ENCODE measurements at places on chromosomes 1 and 21. TPM values are rescaled to one million over a fixed set of nuclear protein-coding genes. Genes with fewer than 3 reads are reported as not detected.

TCHH gene
- 0.19 TPM for total RNA-seq

AGT gene
- total RNA-seq: 0.21 TPM

PCAT6 gene
- 1.2 TPM for total RNA-seq

DNA sequence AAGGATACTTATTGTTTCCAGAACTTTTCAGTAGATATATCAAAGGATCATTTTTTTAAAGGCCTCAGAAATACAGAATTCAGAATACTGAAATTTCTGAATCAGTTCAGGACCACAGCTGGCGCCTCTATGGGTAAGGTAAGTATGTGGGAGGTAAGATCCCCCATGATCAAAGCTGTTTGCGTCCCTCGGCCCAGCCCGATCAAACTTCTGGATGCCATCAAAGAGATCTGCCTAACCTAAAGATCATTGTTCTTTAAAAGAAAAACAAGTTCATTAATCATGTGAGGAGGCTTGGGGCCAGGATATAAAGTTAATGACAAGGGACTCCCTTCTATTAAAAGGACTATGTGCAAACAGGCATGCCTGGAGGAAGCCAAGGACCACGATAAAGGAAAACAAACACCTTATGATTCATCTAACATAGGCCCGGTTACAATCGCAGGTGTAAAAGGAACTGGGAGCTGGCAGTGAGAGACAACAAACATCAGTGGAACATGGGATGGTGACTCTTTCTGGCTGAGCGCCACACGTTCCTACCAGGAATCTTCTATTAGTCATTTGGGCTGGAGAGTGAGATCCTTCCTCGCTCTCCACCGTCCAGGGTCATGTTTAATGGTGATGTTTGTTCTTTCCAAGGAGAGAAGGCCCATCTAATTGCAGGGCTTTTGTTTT lies 2.8 kb upstream of the BACE2 start:
- DNase-seq: no peak

- no peak for DNase-seq
Observed at GRCh38 chr1:231940116-231940515, 313.5 kb downstream of the DISC1 start.

GRCh38 chr1:61190618-61191432 lies 108.5 kb downstream of the NFIA start:
- DNase-seq: no peak

DNA sequence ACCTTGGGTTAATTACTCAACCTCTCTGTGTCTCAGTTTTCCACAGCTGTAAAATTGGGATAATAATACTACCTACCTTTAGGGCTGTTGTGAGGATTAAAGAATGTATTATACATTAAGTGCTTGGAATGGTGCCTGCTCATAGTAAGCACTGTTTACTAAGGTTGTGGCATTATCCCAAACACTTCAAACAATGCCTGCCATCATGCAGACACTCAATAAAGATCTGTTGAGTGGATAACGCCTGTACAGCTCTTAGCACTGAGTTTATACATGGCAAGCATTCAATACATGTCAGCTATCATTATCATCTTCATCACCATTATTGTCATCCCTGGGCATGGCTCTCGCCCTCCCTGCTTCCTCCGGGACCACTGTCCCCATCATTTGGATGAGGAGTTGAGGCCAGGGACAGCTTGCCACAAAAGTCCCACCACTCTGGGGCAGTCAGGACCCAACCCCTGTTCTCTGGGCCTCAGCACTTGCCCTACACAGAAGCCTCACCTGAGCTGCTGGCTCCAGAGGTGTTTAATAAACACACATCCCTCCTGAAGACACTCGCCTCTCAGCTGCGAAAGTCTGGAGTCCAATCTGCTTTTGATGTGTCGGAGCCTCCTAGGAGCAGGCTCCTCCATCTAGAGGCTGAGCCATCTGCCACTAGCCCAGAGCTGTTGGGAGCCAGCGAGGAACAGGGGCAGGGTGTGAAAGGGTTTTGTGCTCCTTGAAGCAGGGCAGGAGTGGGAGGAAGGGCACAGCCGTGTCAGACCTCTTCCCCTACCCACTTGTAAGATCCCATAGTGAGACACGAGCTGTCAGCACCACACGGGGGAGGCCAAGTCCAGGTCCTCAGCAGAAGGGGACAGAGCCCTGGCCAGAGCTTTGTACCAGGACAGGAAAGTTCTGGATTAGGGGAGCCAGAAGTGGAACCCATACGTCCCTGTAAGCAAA lies 80.9 kb upstream of the ZC3H12A start:
- DNase-seq: no peak

DNA sequence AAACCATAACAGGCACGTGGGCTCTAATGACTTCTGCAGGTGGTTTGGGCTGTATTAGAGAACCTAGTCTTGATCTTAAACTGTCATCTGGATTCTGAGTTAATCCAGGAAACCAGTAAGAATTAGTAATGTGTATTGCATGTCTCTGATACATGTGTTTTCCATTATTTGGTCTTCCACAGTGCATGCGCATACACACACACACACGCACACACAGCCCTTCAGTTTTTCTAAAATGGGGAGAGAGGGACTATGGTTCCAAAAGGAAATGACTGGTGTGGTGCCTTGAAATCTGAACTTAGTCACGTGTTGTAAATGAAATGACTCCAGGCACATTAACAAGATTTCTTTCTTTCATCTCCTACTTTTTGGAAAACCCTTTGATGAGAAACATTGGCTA lies 67.6 kb downstream of the OLFML2B start:
- DNase-seq: no peak

All from esophagus squamous epithelium (tissue), 5 donors.